Aorta (tissue), 5 donors: ENCODE measurements at places on chromosomes 7 and 10. TPM values are rescaled to one million over a fixed set of nuclear protein-coding genes. Genes with fewer than 3 reads are reported as not detected.

Gene GCC1
- total RNA-seq, result 13.1 TPM

DNA sequence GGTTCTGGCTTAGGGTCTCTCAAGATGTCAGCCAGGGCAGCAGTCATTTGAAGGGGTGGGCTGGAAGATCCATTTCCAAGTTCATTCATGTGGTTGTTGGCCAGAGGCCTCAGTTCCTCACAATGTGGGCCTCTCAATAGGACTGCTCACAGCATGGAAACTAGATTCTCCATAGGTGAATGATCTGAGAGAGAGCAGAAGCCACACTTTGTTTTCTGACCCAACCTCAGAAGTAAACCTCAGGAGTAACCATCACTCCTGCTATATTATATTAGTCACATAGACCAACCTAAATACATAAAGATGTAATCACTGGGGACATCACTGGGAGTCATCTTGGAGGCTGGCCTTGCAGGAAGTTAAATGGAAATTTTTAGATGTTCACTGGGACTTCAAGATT lies 42.2 kb downstream of the GBF1 start:
- DNase-seq, result no peak

GRCh38 chr10:63466144-63466935 lies 563 bp upstream of the JMJD1C start:
- DNase-seq, result no peak

GRCh38 chr10:91602868-91603568 lies 29.9 kb downstream of the PPP1R3C start:
- no peak for DNase-seq

Gene SFRP5
- total RNA-seq, result 3.7 TPM

DNA sequence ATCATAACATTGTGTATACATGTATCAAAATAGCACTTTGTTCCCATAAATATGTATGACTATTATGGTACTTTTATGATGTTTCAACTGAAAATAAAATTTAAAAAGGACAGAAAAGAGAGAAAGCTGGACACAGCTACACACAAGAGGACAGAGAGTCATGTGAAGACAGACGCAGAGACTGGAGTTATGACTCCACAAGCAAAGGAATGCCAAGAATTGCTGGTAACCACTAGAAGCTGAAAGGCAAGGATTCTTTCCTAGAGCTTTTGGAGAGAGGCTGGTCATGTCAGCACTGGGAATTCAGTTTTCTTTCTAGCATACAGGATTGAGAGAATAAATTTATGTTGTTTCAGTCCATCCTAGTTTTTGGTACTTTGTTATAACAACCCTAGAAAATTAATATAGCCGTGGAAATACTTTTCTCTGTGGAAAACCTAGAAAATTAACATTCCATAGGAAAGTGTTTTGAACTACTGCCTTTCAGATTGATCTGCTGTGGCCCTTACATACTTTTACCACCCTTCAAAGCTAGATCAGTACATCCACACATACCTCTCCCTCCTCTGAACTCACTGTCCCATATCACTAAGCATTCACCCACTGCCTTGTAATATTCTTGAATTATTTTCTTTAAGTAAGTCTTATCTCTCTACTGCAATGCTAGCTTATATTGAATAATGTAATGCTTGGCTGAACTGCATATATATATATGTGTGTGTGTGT lies 575.3 kb downstream of the IPMK start:
- no peak for DNase-seq

- no peak for DNase-seq
Measured at GRCh38 chr7:81993186-81993585, 223.3 kb upstream of the HGF start.

Gene SOSTDC1
- total RNA-seq, result not detected

DNA sequence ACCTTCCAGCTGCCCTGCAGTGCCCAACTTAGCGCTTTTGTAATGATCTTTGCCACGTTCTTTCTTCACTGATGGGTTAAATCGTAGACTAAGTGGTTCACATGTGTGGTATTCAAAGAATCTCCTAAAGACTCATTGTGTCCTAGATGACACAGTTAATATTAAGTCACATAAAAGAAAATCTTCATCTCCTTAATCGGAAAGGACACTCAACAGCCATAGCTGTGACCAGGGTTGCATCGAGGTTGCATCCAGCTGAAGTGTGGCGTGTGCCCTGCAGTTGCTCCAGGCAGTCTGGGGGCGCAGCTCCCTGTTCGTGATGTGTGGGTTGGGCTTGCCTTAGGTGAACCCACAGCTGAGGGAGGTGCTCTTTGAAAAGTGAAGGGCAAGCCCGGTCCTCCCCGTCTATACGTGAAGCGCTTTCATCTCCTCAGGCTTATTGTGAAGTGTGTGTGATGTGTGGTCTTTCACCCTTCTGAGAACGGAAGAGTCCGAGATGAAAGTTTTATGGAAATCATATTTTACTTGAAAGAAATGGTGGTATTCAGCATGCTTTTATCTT lies 122.7 kb downstream of the TRRAP start:
- no peak for DNase-seq
